ENCODE measurements at places on chromosomes 7 and 10.
A peak's percentile ranks its signal among the peaks of the same experiment; 100 is the strongest.

GRCh38 chr10:17669185-17669872, 25.4 kb downstream of the STAM start:
- no peak for DNase-seq

DNA sequence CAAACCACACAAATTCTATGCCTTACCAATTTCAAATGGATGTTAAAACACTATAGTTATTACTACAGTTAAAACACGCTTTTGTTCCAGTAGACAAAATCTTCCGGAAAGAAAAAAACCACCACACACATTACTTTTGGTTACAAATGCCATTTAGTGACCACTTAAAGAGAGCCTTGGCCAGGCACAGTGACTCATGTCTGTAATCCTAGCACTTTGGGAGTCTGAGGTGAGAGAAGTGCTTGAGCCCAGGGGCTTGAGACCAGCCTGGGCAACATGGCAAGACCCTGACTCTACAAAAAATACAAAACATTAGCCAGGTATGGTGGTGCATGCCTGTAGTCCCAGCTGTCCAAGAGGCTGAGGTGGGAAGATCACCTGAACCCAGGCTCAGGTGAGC, 7.2 kb downstream of the TNPO3 start:
- DNase-seq, result no peak

- DNase-seq, result no peak
Measured at GRCh38 chr10:112039823-112040222, 143.7 kb downstream of the GPAM start.

DNA sequence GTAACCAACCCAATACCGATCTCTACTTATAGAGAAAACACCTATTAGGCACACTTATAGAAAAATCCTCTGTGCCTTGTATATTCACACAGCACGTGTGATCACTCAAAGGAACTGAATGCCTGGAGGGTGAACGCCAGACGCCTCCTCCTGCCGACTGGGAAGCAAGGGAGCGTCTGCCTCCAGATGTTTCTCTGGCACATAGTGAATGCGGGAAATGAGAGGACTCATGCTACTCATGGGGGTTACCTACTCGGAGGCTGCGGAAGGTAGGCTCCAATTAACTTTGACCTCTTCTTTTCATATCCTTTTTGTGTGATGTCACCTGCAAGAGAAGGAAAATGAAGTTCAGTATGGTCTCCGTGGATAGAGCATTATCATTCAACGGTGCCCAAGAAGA, 203.3 kb downstream of the DIP2C start:
- no peak for DNase-seq

- DNase-seq, result no peak
Measured at GRCh38 chr10:125133696-125134482, 26.5 kb downstream of the CTBP2 start.

GRCh38 chr7:157712666-157713235, 375.9 kb downstream of the DNAJB6 start:
- no peak for DNase-seq

GRCh38 chr10:5599613-5600520, 66.5 kb downstream of the ASB13 start:
- DNase-seq, result no peak

DNA sequence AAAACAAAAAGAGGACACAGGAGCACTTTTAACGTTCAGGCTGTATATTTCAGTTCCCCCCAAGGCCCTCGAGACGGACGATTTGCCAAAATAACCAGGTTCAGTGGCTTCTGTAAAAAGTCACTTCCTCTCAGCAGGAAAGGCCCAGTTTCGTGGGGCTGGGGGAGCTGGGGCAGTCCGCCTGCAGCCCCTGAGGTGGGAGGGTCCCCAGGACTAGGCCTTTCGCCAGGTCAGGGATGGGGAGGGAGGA, 28.8 kb downstream of the WDR86 start:
- no peak for DNase-seq

GRCh38 chr7:118054529-118054928, 129.4 kb upstream of the LSM8 start:
- DNase-seq, result no peak

DNA sequence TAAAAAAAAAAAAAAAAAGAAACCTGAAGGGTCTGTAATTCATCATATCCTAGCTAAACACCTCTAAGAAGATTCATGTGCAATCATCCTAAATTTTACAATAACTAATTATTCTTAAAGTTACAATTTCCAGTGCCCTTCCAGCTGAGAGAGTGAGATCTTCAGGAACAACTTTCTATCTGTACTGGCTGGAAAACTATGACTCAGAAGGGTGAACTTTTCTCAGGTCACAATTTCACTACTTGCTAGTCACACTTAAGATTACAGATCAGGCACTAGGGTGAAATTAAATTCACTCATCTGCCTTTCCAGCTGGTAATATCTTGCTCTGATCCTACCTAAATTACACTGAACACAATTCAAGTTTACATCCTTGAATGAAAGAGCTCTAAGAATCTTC, 158.8 kb downstream of the ANK3 start:
- no peak for DNase-seq

DNA sequence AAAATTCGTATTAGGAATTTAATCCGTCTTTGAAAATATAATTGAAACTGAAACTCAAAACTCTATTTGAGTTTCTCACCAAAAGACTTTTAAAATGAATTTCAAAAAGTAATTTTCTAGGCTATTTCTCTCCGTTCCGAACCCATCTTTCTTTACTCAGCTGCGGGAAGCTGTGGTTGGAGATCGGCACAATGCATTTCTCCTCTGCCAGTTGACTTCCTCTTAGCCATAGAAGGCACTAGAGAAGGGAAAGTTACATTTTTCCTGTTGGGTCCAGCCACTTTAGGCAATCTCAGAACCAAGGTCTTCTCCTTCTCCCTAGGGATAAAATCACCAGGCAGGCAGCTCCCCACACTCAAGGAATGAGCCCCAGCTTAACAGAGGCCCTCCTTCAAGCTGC, 133.6 kb upstream of the COL1A2 start:
- DNase-seq, result no peak

- DNase-seq, result no peak
Measured at GRCh38 chr7:5382281-5382892, 41.2 kb downstream of the TNRC18 start.

- no peak for DNase-seq
Measured at GRCh38 chr7:124403587-124403986, 362.0 kb downstream of the GPR37 start.

- no peak for DNase-seq
Measured at GRCh38 chr7:17299483-17299991, 1.1 kb downstream of the AHR start.

DNA sequence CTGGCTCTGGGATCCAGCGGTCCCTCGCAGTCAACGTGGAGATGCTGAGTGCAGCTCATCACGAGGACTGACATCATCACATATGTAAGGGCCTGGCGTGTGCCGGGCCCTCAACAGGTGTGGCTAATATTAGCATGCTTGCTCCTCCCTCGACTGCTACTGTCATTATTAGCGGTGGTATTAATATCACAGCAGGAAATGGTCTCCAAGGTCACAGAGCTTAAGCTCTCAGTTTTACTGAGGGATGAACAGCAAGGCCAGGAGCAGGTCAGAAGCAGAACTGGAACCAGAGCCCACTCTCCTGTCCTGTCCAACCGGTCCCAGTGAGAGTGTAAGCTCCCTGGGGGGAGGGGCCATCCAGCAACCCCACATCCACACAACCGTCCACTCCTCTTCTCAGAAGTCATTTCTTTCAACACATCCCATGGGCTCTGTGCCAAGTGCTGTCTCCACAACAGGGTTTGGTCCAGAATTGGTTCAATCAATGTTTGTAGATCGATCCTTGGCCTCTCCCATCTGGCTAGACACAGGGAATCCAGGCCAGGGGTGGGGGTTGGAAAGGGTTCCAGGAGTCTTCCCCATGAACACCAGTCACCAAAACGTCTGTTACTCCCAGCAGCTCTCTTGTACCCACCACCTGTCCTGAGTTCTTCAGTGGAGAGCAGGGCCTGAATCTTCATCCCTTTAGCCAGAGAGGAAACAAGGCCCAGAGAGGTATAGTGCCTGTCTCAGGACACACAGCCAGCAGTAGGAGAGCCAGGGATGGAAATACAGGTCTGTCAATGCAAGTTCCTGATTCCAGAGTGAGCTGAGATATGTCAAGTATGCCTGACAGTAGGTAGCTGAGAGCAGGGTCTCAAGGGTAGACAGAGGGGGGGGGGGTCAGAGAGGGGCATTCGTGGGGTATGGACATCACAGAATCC, 45.3 kb upstream of the ZMIZ1 start:
- DNase-seq, result no peak

DNA sequence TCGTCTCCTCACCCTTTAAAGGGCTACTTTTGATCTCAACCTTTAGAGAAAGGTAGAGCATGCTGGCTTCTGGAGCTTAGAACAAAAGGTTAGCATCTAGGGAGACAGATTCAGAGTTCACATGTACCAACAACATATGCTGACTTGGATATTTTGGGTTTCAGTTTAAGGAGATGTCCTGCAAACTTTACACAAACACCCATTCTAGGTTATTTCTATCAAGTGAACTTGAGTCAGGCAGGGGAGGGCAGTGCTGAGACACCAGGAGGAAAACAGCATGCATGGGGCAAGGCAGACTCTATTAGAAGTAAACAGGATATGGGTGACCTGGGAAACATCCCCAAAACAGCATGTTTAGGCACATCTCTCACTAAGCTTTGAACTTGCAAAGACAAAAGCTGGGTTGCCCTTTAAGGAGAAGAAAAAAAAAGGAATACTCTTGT, 43.8 kb downstream of the ARL4A start:
- no peak for DNase-seq

DNA sequence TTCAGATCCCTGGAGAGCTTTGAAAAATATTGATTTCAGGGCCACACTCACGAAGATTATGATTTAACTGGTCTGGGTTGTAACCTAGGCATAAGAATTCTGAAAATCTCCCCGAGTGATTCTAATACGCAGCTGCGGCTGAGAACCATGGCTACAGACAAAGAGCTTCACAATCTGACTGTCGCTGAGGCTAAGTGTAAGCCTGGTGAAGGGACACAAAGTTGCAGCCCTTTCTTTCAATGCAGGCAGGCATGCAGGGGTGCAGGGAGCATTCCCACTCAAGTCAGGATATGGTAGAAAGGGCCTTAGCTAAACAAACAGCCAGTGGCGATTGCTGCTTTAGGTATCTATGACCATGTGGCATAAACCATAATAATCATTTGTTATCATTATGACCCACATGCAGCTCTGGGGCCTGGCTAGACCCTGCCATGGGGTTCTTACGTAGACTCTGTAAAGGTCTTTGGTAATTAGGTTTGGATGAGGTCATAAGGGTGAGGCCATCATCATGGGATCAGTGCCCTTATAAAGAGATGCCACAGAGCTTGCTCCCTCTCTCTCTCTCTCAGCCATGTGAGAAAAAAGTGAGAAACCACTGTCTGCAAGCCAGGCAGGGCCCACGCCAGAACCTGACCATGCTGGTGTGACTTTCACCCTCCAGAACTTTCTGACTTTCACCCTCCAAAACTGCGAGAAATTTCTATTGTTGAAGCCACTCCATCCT, 88.4 kb upstream of the LANCL2 start:
- DNase-seq, result no peak

- no peak for DNase-seq
Measured at GRCh38 chr7:25835197-25835596, 316.8 kb upstream of the NFE2L3 start.

DNA sequence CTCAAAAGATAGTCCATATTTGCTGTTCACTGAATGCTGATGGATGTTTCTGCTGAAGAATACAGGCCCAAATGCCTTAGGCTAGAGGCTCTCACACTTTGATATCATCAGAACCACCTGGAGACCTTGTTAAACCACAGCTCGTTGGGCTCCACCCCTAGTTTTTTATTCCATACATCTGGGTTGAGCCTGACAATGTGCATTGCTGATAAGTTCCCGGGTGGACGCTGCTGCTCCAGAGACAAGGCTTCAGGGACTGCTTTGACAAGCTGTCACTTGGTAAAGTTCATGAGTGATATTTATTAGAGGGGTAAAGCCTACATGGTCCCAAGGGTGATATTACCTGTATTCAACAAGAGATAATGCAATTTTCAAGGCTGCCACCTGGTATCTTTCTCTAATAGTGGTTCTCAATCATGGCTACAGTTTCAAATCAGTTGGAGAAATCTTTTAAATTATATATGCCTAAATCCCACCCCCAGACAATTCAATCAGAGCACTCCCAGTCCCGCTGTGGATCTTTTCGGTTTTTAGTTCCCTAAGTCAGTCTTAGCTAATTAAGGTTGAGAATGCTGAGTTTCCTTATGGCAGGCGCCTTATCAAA, 107.1 kb upstream of the GSDME start:
- no peak for DNase-seq

DNA sequence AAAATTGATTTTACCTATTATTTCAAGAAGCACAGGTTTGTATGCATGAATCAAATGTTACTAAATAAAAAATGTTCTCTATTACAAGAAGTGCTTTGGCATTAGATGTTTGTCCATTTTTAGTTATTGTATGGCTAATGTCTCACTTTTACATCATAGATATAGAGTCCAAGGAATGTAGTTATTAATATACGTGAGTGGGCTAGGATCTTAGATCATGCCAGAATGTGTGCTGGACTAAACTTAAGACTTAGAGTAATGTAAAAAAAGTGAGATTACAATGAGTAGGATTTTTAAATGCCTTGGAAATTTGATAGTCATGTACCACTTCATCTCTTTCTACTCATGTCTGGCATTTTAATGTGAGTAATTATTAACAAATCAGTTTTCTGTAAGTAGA, 196.6 kb downstream of the ARL4A start:
- no peak for DNase-seq

DNA sequence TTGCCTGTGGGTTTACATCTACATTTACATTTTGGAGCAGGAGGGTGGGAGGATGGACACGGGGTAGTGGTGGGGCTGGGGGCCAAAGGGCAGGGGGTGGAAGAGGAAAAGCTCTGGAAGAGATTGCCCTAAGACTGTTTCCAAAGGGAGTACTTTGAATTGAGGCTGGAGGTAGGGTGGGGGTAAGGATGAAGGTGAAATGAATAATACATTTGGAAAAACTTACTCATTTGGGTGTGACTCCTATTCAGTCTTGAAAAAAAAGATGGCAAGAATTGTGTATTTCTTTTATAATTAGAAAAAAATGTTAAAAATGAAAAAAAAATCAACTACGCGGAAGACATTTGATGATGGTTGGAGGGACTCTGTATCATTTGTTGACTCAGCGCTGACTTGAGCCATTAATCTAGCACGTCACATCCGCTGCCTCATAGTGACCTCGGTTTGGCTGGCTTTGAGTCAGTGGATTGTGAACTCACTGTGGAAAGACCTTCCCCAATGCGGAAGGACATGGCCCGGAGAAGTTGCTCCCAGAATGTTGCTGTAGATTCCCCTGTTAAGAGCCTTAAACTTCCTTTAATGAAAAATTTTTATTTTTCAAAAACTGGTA, 2.8 kb downstream of the FAM180A start:
- peak; percentile 97 for DNase-seq

DNA sequence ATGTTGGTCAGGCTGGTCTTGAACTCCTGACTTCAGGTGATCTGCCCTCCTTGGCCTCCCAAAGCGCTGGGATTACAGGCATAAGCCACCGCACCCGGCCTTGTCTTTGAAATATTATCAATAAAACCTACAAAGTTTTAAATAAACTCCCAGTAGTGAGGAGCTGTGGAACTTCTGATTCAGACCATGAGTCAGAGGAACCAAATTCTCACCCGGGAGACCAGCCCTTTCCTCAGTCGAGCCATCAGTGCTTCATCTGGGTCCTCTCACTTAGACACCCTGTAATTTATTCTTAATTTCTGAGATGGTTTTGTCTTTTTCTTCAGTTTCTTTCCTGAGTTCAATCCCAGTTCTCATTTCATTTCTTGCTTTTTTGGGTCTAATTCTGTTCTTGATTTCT, 68.6 kb downstream of the DYNC2I1 start:
- DNase-seq, result peak; percentile 2

GRCh38 chr7:132783824-132784223, 207.6 kb upstream of the PLXNA4 start:
- DNase-seq, result peak; percentile 39

- DNase-seq, result no peak
Measured at GRCh38 chr10:43238462-43238861, 28.4 kb downstream of the RASGEF1A start.
